ENCODE measurements at places on chromosomes 13 and 19.

DNA sequence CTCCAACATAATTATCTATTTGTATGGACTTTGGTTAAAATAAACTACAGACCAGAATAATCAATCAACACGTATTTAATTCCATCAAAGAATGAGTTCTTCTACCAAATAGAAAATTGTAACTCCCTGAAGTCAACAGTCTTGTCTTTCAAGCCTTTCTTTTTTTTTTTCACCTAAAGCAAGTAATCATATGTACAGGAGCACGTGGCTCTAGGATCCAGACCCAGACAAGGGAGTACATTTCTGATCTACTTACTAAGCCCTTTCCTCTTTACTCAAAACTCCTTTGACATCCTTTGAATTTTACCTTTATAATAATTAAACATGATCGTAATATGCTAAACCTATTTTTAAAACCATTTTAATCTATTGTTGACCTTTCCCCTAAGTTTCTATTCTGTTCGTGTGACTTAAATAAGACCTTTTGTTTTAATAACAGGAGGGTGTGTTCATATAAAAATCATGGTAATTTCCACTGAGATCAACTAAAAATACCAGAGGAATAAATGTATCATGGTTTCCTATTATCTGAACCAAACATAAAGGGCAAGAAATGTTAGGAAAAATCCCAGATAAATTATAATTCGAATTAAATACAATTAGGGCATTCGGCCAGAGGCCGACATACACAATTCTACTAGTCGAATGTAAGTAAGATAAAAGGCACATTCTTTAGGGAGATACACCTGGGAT, 1.7 kb downstream of the SLC7A1 start:
- no peak for DNase-seq

DNA sequence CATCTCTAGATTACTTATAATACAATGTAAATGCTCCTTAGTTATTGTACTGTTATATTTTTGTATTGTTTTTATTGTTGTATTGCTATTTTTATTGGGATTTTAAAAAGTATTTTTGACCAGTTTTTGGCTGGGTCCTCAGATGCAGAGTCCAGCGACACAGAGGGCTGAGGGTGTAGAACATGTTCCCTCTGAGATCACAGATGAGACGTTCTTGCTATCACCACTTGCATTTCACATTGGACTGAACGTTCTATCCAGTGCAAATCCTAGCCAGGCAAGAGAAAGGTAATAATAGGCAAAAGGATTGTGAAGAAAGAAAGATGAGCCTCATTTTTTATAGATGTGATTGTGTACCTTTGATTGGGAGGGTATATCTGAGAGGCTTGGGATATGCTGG, 15.0 kb downstream of the ZSCAN5A start:
- DNase-seq: no peak

DNA sequence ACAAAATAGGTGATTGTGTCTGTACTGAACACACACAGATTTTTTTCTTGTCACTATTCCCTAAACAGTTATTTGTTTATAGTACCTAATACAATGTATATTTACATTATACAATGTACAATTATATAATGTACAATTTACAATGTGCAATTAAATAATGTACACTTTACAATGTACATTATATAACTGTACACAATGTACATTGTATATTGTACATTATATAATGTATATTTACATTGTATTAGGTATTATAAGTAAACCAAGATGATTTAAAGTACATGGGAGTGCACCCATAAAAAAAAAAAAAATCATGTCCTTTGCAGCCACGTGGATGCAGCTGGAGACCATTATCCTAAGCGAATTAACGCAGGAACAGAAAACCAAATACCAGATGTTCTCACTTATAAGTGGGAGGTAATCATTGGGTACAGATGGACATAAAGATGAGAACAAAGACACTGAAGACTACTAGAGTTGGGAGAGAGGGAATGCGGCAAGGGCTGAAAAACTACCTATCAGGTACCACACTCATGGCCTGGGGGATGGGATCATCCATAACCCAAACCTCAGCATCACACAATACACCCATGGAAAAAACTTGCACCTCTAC, 68.1 kb downstream of the ABCC4 start:
- DNase-seq: no peak

GRCh38 chr13:76641056-76641455, 245.1 kb downstream of the KCTD12 start:
- no peak for DNase-seq

DNA sequence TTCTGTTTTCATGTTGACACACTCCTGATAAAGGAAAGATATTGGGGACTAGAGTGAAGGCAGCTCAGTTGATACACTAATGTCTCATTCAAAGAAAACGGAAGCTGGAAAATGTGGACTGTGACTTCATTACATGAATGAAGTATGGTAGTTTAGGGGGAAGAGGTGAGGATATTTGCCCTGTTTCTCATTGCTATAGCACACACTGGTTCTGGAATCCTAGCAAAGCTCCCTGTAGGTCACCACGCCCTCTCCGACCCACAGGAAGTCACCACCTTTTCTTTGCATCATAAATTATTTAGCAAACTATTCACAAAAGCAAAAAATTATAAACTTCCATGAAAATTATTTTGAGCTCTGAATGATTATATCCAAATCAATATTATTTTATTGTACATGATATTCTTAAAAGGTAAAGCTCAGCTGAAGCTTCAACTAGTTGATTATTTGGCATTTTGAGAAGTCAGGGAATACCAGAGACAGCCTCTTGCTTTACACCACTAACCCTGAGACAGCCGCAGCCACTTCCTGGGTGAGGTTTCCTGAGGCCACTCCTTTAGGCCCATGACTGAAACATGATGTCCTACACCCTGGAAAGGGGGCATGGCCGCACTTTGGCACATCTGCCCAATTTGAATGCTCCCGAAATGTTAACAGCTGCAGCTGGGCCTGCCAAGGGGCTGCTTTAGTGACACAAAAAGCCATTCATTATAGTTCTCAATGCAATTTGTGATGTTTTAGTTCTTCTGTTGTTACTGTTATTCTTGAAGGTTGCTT, 50.0 kb upstream of the WDFY2 start:
- DNase-seq: peak; percentile 12

DNA sequence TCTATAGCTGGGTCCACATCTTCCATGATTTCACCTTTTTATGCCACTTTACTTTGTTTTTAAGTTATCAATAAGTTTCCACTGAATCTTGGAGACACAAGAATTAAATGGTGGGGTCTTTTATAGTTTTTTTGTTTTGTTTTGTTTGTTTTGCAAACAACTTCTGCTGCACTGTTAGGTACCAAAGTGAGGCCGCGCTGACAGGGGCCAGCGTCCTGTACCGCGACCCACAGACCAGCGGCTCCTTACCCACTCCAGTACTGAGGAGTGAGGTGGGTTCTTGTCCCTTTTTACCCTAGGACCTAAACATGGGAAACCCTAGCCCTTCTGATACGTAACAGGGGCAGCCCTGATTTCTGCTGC, 75.8 kb upstream of the MCF2L start:
- DNase-seq: no peak

DNA sequence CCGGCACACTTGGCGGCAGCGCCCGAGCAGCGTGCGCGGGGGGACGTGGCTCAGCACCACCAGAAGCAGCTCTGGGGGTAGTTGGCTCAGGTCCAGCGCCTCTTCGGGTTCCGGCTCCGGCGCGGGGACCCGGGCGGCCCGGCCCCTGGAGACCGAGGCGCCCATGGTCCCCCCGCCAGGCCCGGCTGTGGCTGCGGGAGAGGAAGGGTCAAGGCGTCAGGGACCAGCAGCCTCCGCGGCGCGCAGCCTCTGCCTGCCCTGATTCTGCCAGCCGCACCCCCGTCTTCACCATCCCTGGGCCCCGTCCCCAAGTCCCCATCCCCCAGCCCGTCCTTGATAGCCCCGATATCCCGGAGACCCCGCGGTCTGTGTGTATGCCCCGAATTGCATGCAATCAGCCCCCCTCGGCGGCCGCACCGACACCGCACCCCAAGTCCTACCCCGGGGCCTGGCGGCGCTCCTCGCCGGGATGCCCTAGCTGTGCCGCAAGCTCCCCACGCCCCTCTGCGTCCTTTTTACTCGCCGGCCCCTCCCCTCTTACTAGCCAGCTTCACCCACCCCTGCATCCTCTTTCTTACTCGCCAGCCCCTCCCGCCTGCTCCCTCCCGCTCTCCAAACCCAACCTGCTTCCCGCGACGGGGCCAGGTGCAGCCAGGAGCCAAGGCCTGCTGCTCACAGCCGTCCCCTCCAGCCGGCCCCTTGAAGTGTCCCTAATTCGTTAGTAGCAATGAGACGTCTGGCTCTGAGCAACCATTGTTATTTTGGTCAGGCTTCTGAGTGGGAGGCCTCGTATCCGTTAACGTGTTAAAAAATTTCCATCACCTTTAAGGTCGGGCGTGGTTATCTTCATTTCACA, at the start of gene FBXO27:
Gene FBXO27, minus strand, starts transcription at position 487 of the 856 bp plus-strand sequence. Its CDS starts 322 bp downstream, at position 165.
- no peak for DNase-seq

DNA sequence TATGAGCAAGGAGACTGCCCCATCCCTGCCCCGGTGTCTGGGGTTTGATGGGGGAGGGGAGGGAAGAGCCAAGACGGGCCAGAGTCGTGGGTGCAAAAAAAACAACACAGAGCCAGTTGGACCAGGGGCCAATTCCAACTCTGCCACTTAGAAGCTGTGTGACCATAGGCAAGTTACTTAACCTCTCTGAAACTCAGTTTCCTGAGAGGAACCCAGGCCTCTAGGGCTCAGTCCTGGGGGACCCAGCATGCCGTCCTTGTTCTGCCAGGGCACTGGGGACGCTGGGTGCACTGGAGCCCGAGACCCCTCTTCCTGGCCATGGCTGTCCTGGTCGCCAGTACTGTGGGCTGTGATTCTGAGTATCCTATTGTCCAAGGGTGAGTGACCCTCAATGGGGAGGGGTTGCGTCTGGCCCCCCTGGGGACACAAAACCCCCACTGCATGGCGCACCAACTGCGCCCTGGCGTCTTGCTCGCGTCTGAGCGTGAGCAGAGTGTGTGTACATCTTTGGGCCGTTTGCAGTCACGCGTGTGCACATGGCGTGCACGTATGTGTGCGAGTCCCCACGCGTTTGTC, 24.6 kb downstream of the CLEC4M start:
- DNase-seq: no peak

DNA sequence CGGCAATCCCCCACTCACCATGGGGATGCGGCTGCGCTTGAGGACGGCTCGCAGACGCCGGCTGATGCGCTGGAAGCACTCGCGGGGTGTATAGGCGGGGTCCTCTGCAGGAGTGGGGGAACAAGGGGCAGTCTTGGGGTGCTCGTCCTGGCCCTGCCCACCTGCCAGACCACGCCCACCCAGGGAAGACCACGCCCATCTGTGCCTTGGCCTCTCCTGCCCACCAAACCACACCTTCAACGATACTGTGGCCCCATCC, 6.7 kb downstream of the RNU6-9 start:
- no peak for DNase-seq

DNA sequence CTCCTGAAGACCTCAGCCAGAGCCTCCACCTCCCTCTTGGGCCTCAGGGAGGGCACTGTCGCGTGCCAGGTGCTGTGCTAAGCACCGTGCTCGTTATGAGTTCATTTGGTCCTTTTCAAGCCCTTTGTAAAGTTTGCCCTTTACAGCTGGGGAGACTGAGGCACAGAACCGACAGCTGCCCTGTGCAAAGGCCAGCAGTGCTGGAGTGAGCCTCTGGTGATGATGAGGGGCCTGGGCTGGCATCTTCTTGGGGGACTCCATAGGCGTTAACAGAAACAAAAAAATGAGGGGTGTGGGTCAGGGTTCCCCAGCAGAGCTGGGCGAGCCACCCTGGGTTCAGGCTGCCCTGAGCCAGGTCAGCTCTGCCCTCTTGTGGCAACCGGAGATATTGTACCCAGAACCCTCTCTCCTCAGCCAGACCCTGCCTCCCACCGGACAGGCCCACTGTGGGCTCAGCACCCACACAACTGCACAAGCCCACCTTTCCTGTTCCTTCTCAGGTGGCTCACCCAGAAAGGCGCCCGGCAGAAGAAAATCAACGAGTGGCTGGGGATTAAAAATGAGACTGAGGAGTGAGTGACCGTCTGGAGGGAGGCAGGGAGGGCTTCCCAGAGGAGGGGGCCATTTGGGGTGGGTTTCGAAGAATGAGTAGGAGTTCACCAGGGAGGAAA, 5.5 kb upstream of the IFI30 start:
- DNase-seq: peak; percentile 46

DNA sequence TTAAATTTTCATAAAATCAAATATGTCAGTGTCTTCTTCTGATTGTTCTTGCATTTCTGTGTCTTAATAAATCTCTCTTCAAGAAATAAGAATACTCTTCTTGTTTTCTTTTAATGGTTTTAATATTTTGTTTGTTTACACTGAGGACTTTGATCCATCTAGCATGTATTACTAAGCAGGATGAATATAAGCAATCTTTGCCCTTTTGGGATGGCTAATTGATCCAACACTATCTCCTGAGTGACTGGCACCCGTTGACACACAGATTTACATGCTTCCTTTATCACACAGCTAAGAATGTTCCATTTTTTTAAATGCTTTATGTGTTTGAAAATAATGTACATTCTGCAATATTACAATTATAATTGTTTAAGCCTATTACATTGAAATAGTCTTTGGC, 134.5 kb downstream of the TBC1D4 start:
- no peak for DNase-seq

DNA sequence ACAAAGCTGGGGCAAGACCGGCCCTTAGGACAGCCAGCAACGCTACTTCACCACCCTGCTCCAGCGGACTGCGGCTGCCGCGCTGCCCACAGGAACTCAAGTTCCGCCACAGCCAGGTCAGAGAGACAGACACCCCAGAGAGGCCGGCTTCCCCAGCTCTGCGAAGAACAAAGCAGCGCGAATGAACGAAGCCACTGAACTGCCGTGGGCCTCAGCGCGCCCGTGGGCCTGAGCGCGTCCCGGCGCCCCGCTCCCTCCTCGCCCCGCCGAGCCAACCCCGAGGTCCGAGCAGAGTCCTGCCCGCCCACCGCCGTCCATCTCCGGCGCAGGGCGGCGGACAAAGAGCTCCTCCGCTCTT, 158.4 kb downstream of the RNF17 start:
- no peak for DNase-seq

GRCh38 chr19:31674503-31675192, 325.4 kb upstream of the TSHZ3 start:
- no peak for DNase-seq

- DNase-seq: no peak
Observed at GRCh38 chr19:58455306-58455705, 3.9 kb downstream of the ZNF324B start.
